Kidney epithelial cell (primary cell): ENCODE measurements at places on chromosomes 1 and 21.

DNA sequence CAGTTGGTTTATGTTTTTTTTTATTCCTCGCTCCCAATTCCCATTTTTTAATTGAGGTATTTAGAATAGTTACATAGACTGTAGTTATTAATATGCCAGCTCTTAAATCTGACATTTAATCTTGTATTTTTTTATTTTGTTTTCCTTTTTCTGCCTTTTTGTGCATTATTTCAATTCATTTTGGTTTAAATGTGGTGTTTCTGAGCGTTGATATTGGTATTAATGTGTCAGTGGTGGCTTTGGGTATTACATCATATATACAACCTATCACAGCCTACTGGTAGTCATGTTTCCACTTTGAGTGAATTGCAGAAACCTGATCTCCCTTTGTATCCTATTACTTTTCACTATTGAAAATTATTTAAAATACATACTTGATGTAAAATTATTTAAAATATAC is 1027.3 kb downstream of the KCNT2 start:
- DNase-seq = no peak

DNA sequence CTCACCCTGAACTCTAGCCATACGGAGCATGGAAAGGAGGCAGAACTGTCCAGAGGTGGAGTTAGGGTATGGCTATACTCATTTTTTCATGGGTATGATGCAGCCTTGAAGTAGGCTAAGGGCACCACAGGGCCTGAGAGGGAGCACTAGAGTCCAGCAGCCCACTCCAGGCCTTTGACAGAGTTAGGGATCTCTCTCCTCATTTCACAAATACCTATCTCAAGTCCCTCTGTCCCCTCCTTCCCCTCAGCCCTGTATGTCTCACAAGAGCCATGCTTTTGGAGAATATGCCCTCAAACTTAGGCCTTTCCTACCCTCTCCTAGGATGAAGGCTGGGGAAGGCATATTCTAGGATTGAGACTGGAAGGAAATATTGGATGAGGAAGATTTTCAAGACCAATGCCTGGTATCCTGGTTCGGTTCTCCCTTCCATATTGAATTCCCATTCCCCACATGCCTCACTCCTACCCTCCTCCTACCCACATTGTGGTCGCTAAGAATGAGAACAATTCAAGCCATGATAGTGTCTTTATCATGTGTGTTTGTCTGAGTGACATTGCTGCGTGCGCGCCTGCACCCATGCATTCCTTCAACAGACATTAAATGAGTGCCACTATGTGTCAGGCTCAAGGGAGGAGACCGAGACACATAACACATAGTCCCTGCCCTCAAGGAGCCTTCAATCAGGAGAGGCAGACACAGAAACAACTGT is 2.6 kb upstream of the NECTIN4 start:
- no peak for DNase-seq

- no peak for DNase-seq
These were observed 120.0 kb downstream of the GIPC2 start for GRCh38 chr1:78165816-78166215.

- no peak for DNase-seq
These were observed 81.6 kb upstream of the ACTL8 start for GRCh38 chr1:17673329-17674072.

GRCh38 chr1:221117548-221117951 is 238.3 kb downstream of the HLX start:
- DNase-seq = peak; percentile 96

DNA sequence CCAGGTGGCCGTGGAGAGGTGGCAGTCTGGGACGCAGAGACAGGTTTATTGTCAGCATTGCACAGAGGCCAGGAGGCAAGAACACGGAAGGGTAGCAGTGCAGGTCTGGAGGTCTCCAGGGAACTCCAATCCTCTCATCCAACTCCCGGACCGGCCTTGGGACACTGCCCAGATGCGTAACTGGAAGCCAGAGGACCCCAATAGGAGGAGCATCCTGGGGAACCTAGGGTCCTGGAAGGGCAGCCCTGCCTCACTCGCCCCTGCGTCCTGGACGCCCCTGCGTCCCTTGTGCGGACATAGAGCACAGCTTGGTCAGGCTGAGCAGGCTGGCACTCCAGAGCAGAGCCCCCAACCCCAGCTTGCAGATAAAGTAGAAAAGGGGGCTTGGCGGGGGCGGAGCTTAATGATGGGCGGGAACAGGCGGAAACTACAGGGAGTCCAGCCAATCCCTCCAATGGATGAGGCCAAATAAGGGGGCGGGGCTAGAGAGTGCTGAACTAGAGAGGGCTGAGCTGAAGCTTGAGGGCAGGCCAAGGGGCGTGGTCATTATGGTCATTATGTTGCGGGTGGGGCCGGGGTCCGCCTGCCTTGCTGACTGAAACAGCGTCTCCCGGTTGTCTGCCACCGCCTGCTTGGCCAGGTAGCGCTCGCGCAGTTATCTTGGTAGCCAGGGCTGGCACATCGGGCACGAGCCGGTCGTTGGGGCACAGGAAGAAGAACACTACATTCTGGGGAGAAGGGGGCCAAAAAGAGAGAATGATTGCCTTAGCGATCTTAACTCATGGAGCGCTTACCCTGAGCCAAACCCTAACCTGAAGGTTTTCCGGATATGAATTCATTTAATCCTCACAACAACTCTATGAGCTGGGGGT is 3.7 kb upstream of the ARHGEF19 start:
- no peak for DNase-seq

GRCh38 chr1:52603630-52604029 is 1.5 kb downstream of the GPX7 start:
- no peak for DNase-seq

DNA sequence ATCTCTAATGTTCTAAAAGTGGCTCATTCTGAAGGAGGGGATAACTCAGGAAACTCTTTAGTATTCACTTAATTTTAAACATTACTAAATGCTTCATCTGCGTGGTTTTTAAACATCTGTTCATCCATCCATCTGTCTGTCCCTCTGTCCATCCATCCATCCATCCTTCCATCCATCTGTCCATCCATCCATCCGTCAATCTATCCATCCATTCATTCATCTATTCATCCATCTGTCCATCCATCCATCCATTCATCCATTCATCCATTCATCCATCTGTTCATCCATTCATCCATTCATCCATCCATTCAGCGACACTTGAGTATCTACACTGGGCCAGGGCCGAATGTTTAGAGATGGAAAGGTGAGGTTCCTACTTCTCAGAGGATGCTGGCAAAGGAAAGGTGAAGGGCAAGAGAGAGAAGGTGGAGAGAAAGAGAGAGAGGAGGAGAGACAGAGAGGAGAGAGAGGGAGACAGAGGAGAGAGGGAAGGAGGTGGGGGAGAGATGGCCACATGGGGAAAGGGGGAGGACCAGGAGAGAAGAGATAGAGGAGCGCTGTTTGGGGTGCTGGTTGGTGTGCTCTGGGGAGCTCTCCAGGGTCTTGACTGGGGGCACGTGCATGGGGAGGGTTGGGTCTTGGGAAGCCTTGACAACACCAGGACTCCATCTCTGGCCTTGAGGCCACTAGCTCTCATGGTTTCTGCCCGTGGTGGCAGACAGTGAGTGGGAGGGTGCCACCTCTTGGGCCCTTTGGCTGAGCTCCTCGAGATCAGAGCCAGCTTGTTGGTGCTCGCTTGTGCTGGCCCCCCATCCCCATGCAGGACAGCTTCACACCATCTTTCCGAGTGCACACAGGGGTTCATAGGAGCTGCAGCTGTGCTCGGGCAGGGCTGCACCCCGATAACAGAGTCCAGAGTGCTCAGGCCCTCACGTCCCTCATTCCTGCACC is 45.6 kb downstream of the ABCG1 start:
- DNase-seq = no peak

GRCh38 chr1:192936313-192937018 is 122.7 kb downstream of the UCHL5 start:
- no peak for DNase-seq

DNA sequence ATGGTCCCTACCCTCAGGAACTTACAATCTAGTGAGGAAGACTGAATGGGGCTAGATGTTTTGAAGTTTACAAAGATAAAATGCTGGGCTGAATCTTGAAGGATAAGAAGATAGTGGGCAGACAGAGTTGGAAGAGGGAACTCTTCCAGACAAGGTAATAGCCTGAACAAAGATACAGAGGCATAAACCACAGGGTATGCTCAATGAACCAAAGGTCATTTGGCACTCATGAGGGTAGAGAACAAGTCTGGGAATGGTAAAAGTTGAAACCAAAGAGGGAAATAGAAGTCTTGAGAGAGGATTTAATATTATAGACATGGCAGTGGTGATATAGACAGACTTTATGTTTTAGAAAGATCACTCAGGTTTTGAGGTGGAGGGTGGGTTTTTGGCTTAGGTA is 48.1 kb upstream of the ZSWIM5 start:
- no peak for DNase-seq

DNA sequence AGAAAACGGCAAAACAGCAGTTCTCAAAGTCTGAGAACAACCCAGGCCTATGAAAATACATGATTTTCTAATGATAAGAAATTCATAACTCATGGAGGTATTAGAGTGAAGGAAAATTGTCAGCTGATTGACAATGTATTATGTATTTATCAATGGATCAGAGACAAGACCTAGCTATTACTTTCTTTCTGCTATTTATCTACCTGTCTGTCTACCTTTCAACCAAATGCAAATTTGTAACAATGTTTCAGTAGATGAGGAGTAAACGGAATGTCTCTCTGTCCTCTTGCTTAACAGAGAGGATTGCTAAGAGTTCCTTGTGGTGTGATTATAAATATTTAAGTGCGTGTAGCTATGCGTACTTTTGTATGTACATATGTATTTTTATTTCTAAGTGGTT is 568.7 kb upstream of the RGS18 start:
- DNase-seq = no peak

GRCh38 chr1:153192697-153193096 is 10.5 kb upstream of the LELP1 start:
- DNase-seq = no peak

- DNase-seq = no peak
These were observed 63.9 kb upstream of the AK4 start for GRCh38 chr1:65084066-65084465.

- DNase-seq = no peak
These were observed 339 bp upstream of the RNPC3 start for GRCh38 chr1:103525114-103525606.

GRCh38 chr21:40179166-40179565 is 311.9 kb downstream of the PCP4 start:
- no peak for DNase-seq

GRCh38 chr1:46158312-46159281 is 16.3 kb upstream of the TSPAN1 start:
- no peak for DNase-seq

GRCh38 chr21:25557180-25557579 is 50.1 kb downstream of the MRPL39 start:
- no peak for DNase-seq

- DNase-seq = no peak
These were observed 12.1 kb downstream of the RHOU start for GRCh38 chr1:228747301-228747935.

- no peak for DNase-seq
These were observed 149.5 kb downstream of the FGGY start for GRCh38 chr1:59446257-59446901.

- peak; percentile 92 for DNase-seq
These were observed 4.2 kb upstream of the IL19 start for GRCh38 chr1:206766251-206766856.

DNA sequence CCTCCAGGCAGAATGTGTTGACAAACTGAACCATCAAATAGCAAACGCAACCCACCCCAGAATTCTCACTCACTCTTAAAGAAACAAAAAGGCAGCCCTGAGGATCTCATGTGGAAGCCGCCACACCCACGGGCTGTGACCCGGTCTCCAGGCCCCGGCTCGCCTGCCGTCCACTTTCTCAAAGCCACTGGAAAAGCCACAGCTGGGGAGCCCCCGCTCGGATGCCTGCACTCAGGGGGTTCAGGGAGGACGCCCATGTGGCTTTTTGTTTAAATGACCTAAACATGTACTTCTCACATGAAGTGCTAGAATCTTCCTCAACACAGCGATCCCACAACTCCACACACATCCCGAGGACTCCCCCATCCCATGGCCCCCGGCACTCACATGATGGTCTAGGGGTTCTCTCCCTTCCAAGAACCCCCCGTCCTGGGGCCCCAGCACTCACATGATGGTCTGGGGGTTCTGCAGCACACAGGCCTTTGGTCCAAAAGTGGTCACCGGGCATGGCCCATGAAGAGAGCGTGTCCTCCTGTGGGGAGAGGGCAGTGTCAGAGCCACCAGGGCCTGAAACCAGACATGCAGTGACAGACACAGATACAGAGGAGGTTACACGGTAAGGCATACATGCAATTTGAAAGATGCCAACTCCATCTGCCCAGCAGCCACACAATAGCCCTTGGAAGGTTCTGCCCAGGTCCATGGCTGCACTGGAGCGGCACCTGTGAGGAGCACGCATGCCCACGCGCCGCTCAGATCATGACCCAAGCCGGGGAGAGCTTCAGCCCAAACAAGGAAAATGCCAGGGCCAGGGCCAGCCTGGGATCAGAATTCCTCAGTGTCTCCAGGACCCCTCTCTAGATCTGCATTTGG is 16.5 kb downstream of the NADK start:
- no peak for DNase-seq

DNA sequence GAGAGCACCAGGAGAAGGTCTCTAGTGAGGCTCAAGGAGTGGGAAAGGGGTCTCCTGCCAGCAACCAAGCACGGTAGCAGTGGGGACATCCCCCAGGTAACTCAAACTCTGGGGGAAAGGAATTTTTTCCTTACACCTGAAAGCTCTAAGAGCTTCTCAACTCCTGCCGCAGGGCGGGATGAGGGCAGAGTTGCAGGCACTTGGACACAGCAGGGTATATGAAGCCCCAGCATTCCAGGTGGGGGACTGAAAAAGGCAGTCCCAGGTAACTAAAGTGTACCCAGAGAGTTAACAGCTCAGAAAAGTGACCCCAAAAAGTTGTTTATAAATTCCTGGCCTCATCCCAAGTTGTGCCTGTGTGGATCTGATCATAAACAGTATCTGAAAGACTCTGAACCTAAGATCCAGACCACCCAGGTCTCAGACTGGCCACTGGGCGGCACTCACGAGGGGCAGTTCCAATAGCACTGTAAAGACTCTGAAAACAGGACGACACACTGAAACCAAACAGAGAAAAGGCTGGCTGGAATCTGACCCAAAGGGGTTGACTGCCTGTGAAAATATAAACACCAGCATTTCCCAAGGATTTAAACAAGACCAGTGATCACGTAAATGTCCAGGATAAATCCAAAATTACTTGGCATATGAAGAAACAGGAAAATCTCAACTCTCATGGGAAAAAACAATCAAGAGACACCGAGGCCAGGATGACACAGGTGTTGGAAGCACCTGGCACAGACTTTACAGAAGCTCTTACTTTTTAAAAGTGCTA is 47.5 kb downstream of the HSF2BP start:
- DNase-seq = no peak

- DNase-seq = no peak
These were observed 166.2 kb downstream of the ASTN1 start for GRCh38 chr1:176998183-176998795.
